Activated CD8-positive, alpha-beta memory T cell treated with anti-CD3 and anti-CD28 coated beads for 4 hours (primary cell): ENCODE measurements at places on chromosomes 2 and 18.

- DNase-seq: no peak
Observed at GRCh38 chr2:224776795-224777558, 60.8 kb upstream of the CCDC195 start.

GRCh38 chr2:203730883-203731282 lies 24.4 kb downstream of the CD28 start:
- no peak for DNase-seq

- peak; percentile 67 for DNase-seq
Observed at GRCh38 chr2:110858135-110858725, 125.9 kb downstream of the ACOXL start.

- DNase-seq: no peak
Observed at GRCh38 chr2:34731292-34731691, 1132.2 kb upstream of the FAM98A start.

- no peak for DNase-seq
Observed at GRCh38 chr18:46155641-46156051, 51.5 kb downstream of the HAUS1 start.

- no peak for DNase-seq
Observed at GRCh38 chr2:5528706-5529105, 163.5 kb upstream of the SOX11 start.

DNA sequence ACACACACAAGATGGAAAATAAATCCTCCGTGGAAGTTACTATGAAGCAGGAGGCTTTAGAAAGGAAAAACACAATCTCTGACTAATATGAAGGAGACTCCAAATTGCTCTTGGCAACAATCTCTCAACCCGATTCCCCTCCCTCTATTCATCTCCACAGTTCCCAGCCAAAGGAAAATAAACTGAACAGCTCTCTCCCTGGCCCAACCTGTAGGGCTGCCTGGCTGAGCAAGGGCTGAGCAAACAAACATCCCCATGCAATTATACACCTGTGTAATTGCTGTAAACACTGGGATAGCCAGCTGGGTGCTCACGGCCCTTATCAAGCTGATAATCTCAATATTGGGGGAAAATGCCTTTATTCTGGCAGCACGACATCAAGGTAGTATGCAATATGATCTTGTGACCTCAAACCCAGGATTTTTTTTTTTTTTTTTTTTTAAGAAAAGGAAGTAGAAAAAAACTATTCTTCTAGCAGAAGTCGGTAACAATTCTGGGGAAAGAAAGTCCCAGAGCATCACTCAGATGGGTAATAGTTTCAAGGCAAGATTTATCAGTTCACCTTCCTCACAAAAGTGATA lies 203.3 kb upstream of the SMAD2 start:
- DNase-seq: no peak

- DNase-seq: no peak
Observed at GRCh38 chr18:56919190-56919589, 227.7 kb upstream of the BOD1L2 start.

DNA sequence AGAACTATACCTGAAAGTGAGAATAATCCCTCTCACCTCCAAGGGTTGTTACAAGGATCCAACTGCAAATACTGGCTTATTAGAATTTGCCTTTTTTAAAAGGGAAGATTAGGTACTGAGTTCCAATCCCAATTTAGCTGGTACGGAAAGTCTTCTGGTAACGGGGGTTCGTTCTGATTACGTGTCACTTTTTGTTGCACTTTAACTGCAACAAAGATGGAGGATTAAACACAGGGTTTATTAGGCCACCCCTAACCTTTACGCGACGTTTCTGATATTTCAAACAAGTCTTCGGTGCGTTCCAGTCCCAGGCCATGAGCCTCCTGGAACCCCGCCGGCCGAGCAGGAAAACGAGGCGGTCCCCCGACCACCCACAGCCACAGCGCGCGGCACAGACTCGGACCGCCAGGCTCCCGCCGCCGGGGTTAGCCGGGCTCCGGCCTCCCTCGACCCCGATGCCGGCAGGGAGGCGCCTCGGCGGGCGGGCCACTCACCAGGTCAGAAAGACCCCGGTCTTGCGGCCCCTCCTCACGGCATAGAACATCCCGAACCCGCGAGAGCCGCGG lies 411 bp downstream of the RNASEH1 start:
- DNase-seq: no peak

- DNase-seq: no peak
Observed at GRCh38 chr18:2304378-2305175, 266.7 kb downstream of the METTL4 start.

DNA sequence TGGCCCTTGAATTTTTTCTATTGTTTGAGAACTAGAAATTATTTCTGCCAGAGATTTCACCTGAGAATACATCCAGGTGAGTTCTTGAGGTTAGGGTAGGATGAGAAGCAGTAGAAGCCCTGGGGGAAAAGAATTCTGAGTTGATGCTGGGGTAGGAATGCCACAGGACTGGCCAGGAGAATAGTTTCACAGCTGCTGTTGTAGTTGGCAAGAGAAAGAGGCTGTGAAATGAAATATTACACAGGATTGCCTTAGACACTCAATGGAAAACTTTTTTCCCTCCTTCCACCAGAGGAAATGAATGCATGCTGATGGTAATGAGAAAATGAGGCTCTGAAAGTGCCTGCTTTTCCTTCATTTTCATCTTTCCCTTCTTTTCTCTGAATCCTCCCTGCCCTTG lies 54.6 kb downstream of the PRKCE start:
- no peak for DNase-seq

DNA sequence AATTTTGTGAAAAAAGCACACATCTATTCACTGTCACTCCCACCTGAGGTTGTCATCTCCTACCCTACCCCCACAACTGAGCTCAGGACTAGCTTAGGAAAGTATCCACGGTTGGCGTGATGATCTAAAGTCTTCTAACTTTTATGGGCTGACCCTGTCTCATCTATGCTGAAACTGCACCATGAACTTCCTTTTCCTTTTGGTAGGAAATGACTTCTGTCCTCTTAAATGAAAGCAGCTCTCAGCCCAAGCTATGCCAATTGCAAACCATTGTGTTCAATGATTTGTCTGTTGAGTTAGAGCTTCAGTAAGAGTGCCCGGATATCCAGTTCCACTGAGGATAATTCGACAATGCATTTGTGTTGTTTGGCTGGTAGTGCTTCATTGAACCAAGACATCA lies 52.7 kb downstream of the ARHGAP25 start:
- DNase-seq: no peak

- no peak for DNase-seq
Observed at GRCh38 chr2:192443831-192444230, 249.1 kb upstream of the TMEFF2 start.

- no peak for DNase-seq
Observed at GRCh38 chr2:173602153-173602795, 247.6 kb downstream of the CDCA7 start.

- DNase-seq: no peak
Observed at GRCh38 chr2:69466728-69467127, 29.5 kb upstream of the NFU1 start.

- no peak for DNase-seq
Observed at GRCh38 chr2:159202568-159203071, 83.9 kb downstream of the WDSUB1 start.

- no peak for DNase-seq
Observed at GRCh38 chr2:1675633-1676032, 68.7 kb downstream of the PXDN start.

DNA sequence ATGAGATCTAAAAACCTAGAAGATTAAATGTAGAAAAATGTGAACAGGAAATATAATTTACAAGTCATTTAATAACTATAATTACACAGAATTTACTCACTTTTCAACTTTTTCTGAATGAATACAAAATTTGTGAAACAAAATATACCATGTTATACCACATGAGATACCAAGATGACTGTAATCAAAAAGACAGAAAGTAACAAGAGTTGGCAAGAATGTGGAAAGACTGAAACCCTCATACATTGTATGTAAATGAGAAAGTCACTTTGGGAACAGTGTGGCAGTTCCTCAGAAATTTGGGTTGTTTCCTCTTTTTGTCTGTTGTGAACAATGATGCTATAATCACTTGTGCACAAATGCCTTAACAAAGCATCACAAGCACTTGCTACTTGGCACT lies 145.4 kb upstream of the ZNF804A start:
- no peak for DNase-seq

GRCh38 chr2:237904831-237905599 lies 45.6 kb downstream of the RAMP1 start:
- no peak for DNase-seq

- no peak for DNase-seq
Observed at GRCh38 chr2:197183355-197183754, 127.2 kb downstream of the ANKRD44 start.

DNA sequence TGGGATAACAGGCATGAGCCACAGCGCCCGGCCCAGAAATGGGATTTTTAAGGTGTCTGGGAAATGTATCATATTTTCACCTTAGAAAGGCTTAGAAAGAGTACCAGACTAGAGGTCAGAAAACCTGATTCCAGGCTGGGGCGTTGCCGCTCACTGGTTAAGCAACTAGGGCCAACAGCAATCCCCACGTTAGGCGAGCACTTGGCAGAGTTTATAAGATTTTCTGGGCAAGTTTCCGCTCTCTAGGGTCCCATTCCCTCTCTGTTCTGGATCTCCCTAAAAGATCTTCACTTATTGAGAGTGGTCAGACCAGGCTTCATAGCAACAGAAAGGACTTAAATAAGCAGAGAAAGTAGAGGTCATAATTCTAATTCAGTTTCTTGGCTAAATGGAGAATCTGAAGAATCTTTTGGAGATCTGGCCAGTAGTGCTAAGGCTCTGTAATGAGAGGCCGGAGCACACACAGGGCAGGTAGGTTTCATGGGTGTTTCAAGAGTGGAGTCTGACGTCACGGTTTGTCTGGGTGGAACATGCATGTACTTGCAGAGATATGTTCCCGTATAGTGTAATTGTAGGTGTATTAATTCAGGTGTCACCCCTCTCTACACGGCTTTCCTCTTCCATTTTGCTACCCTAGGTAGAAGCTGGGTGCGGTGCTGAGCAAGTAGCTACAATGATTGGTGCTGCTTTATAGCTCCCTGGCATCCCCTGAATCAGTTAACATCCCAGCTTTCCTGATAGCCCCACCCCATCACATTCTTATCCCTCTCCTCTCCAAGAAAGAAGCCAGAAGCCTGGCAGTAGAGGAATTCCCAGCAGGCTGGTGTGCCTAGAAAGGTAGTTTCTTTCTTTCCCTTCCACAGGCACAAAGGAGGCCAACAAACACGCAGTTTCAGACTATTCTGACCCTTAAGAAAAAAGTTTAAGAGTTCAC lies 4.4 kb upstream of the SMAD7 start:
- DNase-seq: no peak

DNA sequence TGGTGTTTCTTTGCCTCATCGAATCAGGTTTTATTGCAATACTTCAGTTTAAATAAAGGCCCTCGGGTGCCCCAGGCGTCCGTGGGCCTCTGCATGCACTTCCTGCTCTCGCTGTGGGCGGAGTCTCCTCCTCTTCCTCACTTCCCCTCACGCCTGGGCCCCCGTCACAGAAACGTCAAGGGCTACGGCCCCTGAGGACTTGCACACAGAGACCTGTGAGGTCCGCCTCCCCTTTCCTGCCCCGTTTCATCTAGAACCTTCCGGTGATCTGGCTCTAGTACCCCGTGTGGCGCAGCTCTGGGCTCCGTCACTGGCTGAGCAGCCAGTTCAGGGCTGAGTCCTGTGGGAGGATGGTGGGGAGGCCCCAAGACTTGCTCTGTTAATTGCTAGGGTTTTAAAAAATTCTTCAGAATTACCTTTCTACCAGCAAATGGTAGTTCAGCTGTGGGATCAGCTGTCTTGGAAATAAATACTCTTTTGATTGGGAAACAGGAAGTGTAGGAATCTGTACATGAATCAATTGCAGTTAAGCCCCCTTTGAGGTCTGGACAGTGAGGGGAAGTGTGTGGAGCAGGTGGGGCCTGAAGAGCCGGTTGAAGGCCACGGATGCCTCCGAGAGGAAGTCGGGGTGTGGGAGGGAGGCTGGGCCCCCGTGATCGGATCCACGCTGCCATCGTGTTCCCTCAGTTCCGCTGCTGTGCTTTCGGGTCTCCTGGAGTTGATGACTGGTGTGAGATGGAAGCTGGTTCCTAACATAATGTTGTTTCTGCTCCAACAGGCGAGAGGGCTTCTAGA lies 10.2 kb downstream of the NFATC1 start:
- DNase-seq: peak; percentile 81

GRCh38 chr2:165238295-165238694 lies 919 bp upstream of the SCN2A start:
- DNase-seq: no peak

DNA sequence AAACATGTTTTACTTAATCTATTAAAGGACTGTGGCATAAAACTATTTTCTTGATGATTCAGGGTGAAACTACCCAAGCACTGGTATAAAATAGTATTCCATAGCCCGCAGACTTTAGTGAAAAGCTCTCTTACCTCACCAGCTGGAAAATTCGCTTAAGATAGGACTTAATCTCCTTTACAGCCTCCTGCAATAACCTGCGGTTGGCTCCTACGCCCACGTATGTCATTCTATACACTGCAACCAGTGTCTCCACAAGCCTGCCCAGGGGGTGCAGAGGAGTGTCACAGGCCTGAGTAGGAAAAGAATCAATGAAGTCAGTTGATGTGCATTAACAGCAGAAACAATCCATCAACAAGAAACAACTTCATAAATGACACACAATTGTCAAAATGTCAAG lies 11.3 kb upstream of the MPP4 start:
- DNase-seq: no peak

GRCh38 chr2:233711312-233712008 lies 1.2 kb upstream of the UGT1A5 start:
- DNase-seq: peak; percentile 15

- DNase-seq: no peak
Observed at GRCh38 chr2:21500401-21500945, 376.7 kb downstream of the TDRD15 start.

DNA sequence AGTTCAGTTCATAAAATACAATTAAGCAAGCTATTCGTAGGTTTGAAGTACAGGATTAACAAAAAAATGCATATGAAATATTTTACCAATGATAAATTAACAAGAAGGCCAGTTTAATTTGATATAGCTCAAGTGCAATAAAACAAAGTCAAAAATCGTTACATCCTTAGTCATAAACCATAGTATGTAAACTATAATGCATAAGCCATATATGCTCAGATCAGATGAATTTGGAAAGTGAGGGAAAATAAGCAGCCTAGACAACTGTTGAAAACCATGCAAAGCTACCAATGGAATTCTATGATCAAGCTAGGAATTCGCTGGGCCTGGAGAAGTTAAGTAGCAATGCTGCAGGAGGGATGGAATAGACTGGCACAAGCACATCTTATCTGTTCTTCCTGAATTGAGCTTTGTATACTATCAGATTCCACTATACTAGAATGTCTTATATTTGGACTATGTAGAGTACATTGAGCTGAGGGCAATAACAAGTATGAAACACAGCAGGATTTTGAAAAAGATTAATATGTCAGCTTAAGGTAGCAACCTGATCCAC lies 682.0 kb downstream of the IRS1 start:
- no peak for DNase-seq

DNA sequence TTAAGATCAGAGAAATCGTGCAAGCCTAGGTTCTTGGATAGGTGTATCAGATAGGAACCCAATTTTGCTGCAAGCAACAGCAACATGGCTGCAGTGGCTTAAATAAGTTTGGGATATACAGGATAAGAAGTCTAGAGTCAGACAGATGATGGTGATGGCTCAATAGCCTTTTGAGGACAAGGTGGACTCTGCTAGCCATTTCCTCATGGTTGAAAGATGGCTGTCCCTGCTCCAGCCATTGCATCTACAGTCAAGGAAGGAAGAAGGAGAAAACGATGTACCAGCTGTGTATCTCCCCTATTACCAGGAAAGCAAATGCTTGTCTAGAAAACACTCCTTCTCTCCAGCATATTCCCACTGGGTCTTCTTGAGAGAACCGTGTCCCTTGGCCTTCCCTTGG lies 30.1 kb upstream of the CAB39 start:
- DNase-seq: no peak
